ENCODE measurements at places on chromosomes 1 and 21. TPM values are rescaled to one million over a fixed set of nuclear protein-coding genes. Genes with fewer than 3 reads are reported as not detected.

The COL8A2 gene
- 0.82 TPM for total RNA-seq

The LAMC2 gene
- 2.0 TPM for total RNA-seq

The HSF2BP gene
- 2.0 TPM for total RNA-seq

The LAD1 gene
- not detected for total RNA-seq

The HPCA gene
- total RNA-seq, result 21.6 TPM

The RAD54L gene
- 0.82 TPM for total RNA-seq

The PLA2G4A gene
- total RNA-seq, result 1.2 TPM

The SLAMF9 gene
- not detected for total RNA-seq

Data from frontal cortex (tissue), 4 donors.